Lung (tissue), 17 donors: ENCODE measurements at places on chromosomes 4 and X. TPM values are rescaled to one million over a fixed set of nuclear protein-coding genes. Genes with fewer than 3 reads are reported as not detected.

- H3K27me3 ChIP-seq = no peaks in the 10 kb centered on the region
- H3K4me3 ChIP-seq = no peak overlapping the region
- no peak for DNase-seq
- H3K4me1 ChIP-seq = peaks cover 7% of the 10 kb centered on the region
- peaks cover 11% of the 10 kb centered on the region for H3K36me3 ChIP-seq
Observed at GRCh38 chr4:78417603-78418002, 134.0 kb upstream of the ANXA3 start.

- no peak overlapping the region for H3K4me3 ChIP-seq
- peak; percentile 52 for DNase-seq
- peaks cover 40% of the 10 kb centered on the region for H3K36me3 ChIP-seq
- no peak overlapping the region for H3K27ac ChIP-seq
- H3K27me3 ChIP-seq = no peaks in the 10 kb centered on the region
Observed at GRCh38 chr4:153634738-153635353, 49.2 kb upstream of the TLR2 start.

The PITX2 gene
- not detected for total RNA-seq

The GLOD5 gene
- 2.0 TPM for total RNA-seq

DNA sequence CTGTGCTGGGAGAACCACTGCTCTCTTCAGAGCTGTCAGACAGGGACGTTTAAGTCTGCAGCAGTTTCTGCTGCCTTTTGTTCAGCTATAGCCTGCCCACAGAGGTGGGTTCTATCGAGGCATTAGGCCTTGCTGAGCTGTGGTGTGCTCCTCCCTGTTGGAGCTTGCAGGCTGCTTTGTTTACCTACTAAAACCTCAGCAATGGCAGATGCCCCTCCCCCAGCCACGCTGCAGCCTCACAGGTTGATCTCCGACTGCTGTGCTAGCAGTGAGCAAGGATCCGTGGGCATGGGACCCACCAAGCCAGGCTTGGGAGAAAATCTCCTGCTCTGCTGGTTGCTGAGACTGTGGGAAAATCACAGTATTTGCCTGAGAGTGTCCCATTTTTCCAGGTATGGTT lies 133.8 kb upstream of the UBQLN2 start:
- H3K36me3 ChIP-seq = no peaks in the 10 kb centered on the region
- no peak overlapping the region for H3K27ac ChIP-seq
- no peak for DNase-seq
- no peaks in the 10 kb centered on the region for H3K27me3 ChIP-seq
- no peaks in the 10 kb centered on the region for H3K4me1 ChIP-seq

The VEGFC gene
- total RNA-seq = 22.5 TPM

The BRS3 gene
- total RNA-seq = not detected

- no peak overlapping the region for H3K27ac ChIP-seq
- peaks cover 3% of the 10 kb centered on the region for H3K36me3 ChIP-seq
- no peak overlapping the region for H3K4me3 ChIP-seq
- H3K4me1 ChIP-seq = peaks cover 4% of the 10 kb centered on the region
- DNase-seq = no peak
- H3K27me3 ChIP-seq = no peaks in the 10 kb centered on the region
Observed at GRCh38 chr4:88765729-88766128, 68.1 kb upstream of the NAP1L5 start.

DNA sequence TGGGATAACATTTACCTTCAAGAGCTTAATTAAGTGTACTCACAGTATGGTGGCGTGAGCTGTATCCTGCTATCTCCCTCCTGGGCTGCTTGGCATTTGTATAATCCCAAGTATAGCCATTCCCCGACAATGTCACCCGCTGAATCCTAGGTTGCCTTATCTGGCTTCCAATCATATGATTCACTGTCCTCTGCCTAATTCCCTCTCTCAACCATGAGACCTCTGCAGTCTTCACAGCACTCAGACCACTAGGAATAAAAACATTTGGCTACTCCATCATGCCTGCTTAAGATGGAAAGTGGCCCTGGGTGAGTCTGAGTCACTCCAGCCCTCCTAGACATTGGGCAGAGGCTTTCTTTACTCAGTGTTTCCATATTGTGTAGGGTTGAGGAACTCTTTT lies 28.9 kb upstream of the WDFY3 start:
- no peak for DNase-seq
- H3K27me3 ChIP-seq = no peaks in the 10 kb centered on the region
- H3K4me1 ChIP-seq = no peaks in the 10 kb centered on the region

DNA sequence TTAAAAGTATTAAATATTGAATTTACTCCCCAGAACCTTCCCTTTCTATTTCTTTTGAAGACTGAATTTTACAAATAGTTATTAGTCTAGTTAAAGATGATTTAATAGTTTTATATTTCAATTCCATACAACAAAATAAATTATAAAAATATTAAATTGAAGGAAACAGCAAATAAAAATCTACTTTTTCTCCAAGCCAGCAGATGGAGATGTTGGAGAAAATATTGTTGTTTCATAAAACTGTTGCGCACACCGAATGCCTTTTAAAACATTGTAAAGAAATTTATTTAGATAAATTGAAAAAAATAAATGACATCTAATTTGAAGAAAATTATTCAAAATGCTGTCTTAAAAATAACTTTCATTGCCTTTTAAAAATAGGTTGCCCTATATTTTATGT lies 5.5 kb downstream of the GRIA2 start:
- DNase-seq = no peak
- H3K27ac ChIP-seq = no peak overlapping the region
- H3K4me3 ChIP-seq = no peak overlapping the region
- peaks cover 14% of the 10 kb centered on the region for H3K4me1 ChIP-seq
- H3K27me3 ChIP-seq = peaks cover 12% of the 10 kb centered on the region

DNA sequence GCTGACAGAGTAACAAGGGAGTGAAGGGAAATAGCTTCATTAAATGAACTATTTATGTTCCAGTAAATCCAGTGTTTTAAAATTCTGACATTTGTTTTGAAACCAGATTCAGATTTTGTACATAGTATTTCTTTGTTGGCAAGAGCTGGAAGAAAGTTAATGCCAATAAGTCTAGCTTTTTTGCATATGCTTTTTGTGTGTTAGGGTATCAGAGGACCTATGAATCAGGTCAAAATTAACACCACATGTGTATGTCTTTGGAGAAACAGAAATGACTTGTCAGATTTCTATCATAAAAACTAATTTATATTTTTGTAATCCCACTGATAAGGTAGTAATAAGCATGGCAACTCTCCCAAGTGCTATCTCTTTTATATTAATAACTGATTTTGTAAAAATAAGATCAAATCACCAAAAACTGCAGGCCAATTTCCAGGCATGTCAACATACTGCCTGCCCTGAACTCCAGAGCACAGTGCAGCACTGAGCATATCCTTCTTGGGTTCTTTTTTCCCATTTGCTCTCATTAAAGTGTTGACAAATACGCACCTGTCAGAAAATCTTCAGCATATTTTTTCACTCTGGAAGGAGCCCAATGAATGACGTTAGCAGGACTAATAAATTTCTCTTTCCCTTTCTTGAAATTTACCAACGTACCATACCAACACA lies 65.5 kb downstream of the SH3RF1 start:
- no peaks in the 10 kb centered on the region for H3K27me3 ChIP-seq
- no peak for DNase-seq
- H3K4me1 ChIP-seq = peaks cover 5% of the 10 kb centered on the region
- H3K4me3 ChIP-seq = no peak overlapping the region
- H3K27ac ChIP-seq = no peak overlapping the region

The KCND1 gene
- total RNA-seq = 1.4 TPM

The BEX2 gene
- total RNA-seq = 13.9 TPM

GRCh38 chr4:152424396-152424795 lies 111.5 kb downstream of the FBXW7 start:
- no peaks in the 10 kb centered on the region for H3K36me3 ChIP-seq
- DNase-seq = no peak
- H3K4me1 ChIP-seq = no peaks in the 10 kb centered on the region
- no peak overlapping the region for H3K4me3 ChIP-seq
- no peaks in the 10 kb centered on the region for H3K27me3 ChIP-seq

GRCh38 chr4:42436928-42437565 lies 39.8 kb downstream of the SHISA3 start:
- no peaks in the 10 kb centered on the region for H3K4me1 ChIP-seq
- H3K27me3 ChIP-seq = no peaks in the 10 kb centered on the region
- H3K36me3 ChIP-seq = no peaks in the 10 kb centered on the region
- H3K27ac ChIP-seq = no peak overlapping the region

GRCh38 chr4:14539246-14539645 lies 463.0 kb upstream of the CPEB2 start:
- H3K4me3 ChIP-seq = no peak overlapping the region
- no peak for DNase-seq
- H3K4me1 ChIP-seq = no peaks in the 10 kb centered on the region
- no peak overlapping the region for H3K27ac ChIP-seq
- H3K27me3 ChIP-seq = no peaks in the 10 kb centered on the region

DNA sequence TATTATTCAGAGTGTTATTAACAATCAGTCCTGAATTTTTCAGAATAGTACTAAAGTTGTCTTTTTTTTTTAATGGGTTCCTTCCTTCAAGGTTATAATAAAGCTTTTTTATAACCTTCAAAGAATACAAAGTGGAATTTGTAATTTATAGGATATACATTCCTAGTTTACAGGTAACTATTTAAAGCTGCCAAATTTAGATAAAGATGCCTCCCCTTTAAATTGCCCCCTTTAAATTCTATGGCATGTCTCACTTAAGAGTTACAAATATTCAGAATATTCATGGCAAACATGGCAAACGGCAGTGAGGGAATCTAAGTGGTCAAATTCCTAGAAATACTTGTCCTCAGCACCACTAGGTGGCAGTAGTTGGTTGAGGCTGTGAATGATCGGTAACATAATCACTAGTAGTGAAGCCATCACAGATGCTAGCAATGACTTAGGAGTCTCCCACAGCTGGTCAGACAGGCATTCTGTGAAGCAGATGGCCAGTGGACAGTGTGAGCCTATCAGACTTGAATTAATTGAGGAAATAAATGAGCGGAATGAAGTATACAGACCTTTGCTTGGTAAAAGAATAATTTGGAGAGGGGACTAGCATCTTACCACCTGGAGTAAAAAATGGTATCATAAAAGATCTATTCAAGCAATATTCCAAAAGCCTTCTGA lies 86.4 kb downstream of the CBR4 start:
- peaks cover 17% of the 10 kb centered on the region for H3K36me3 ChIP-seq
- H3K4me3 ChIP-seq = no peak overlapping the region
- peak; percentile 72 for DNase-seq
- no peaks in the 10 kb centered on the region for H3K27me3 ChIP-seq
- H3K27ac ChIP-seq = no peak overlapping the region
- H3K4me1 ChIP-seq = no peaks in the 10 kb centered on the region

The TMEM156 gene
- 3.5 TPM for total RNA-seq

- H3K36me3 ChIP-seq = peaks cover 1% of the 10 kb centered on the region
- DNase-seq = no peak
- H3K27ac ChIP-seq = peak overlapping the region; percentile 55
- H3K4me3 ChIP-seq = no peak overlapping the region
Observed at GRCh38 chr4:112287258-112287989, 1.7 kb upstream of the TIFA start.

DNA sequence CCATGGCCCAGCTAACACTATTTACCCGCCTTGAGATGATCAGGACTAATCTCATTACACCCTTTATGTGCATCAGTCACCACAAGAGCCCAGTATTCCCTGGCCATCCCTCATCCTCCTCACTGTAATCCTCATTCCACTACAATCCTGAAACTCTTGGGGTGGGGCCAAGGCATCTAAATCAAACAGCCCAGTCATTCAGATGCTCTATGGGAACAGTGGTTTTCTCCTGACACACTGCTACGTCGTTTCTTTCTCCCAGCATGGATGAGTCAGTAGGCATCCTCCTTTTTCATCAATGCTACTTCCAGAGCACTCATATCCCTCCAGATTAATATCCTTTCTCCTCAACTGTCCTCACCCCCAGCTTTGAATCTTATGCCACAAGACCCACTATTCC lies 5.6 kb downstream of the SDAD1 start:
- no peaks in the 10 kb centered on the region for H3K27me3 ChIP-seq
- peaks cover 9% of the 10 kb centered on the region for H3K4me1 ChIP-seq
- H3K27ac ChIP-seq = no peak overlapping the region
- H3K36me3 ChIP-seq = peaks cover 7% of the 10 kb centered on the region

DNA sequence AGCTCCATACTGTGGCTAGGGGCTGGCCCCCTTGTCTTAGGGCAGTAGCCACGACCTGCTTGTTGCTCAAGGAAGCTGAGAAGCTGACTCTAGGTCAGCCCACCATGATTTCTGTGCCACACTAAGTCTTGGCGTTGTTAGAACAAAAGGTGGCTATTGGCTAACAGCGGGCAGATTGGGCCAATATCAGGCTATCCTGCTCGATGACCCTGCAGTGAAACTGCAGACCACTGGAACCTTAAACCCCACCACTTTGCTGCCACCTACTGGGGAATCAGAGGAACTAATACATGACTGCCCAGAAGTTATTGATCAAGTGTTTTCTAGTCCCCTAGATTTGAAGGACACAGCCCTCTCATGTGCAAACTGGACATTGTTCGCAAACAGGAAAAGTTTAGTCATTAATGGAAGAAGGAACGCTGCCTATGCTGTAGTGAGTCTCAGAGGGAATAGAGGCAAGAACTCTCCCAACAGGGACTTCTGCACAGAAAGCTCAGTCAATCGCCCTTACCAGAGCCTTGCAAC lies 17.0 kb upstream of the PAPSS1 start:
- H3K27me3 ChIP-seq = no peaks in the 10 kb centered on the region
- no peaks in the 10 kb centered on the region for H3K36me3 ChIP-seq
- H3K4me3 ChIP-seq = no peak overlapping the region
- no peak overlapping the region for H3K27ac ChIP-seq
- DNase-seq = peak; percentile 27
- H3K4me1 ChIP-seq = no peaks in the 10 kb centered on the region

DNA sequence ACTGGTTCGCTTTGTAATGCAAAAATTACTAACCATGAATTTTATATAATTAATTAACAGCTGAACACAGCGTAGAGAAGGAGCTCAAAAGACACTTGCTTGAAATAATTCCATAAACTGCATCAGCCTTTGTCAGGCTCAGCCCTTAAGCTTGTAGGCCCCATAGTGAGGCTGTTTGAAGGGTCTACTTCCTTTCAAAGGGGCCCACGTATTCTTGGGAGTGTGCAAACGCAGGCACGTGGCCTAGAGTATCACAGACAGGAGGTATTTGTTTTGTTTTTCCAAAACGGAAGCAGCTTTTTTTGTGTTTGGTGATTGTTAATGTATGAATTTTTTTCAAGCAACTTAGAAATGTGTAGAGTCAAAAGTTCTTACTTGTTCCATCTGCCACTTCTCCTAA lies 25.6 kb upstream of the EGF start:
- DNase-seq = no peak
- H3K4me3 ChIP-seq = no peak overlapping the region
- H3K27me3 ChIP-seq = no peaks in the 10 kb centered on the region

- H3K27me3 ChIP-seq = peaks cover 97% of the 10 kb centered on the region
- no peaks in the 10 kb centered on the region for H3K4me1 ChIP-seq
- no peak for DNase-seq
- H3K36me3 ChIP-seq = no peaks in the 10 kb centered on the region
- H3K27ac ChIP-seq = no peak overlapping the region
- no peak overlapping the region for H3K4me3 ChIP-seq
Observed at GRCh38 chr4:110623718-110624397, 981 bp upstream of the PITX2 start.
